ENCODE measurements at places on chromosomes 6 and 20. TPM values are rescaled to one million over a fixed set of nuclear protein-coding genes. Genes with fewer than 3 reads are reported as not detected.

DNA sequence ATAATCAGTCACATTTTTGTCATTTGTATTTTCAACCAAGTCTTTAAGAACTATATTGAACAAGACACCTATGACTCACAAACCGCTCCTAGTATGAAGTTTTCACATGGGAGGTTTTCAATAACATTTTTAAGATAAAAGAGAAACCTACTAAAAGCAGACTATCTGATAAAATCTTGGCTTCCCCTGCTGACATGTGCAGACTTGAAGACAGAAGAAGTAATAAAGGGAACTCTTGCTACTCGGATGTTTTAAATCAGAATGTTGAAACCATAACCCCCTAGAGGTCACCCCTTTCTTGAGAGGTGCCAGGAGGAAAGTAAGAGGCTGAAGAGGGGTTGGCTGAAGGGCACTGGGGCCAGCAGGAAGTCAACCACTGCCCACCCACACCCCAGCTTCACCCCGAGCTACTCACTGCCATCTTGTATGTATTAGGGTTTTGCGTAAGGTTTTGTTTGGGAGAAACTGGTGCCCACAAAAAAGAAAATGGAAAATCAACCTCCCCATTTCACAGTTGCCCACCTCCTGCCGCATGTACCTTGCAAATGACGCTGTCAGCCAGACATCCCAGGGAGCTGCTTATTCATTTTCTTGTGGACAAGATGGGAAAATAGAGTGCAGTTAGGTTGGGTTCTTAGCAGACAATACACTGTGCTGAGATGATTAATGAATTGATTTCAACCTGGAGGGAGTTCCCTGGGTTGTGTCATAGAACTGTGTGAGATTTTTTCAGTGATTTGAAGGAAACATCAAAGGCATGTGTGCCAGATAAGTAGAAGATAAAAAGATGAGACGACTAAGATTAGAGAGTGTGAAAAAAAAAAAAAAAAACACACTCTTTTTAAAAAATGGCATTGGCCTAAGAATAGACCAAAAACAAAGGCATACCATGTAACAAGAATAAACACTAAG is 83.2 kb upstream of the TAB2 start:
- DNase-seq = no peak

The PBOV1 gene
- not detected for total RNA-seq

- DNase-seq = no peak
Measured at GRCh38 chr6:125979101-125979500, 7.2 kb upstream of the TRMT11 start.

- no peak for DNase-seq
Measured at GRCh38 chr6:34544776-34545471, 11.2 kb downstream of the SPDEF start.

The FAXC gene
- 1.3 TPM for total RNA-seq

The SLC22A7 gene
- not detected for total RNA-seq

The COL21A1 gene
- 0.44 TPM for total RNA-seq

DNA sequence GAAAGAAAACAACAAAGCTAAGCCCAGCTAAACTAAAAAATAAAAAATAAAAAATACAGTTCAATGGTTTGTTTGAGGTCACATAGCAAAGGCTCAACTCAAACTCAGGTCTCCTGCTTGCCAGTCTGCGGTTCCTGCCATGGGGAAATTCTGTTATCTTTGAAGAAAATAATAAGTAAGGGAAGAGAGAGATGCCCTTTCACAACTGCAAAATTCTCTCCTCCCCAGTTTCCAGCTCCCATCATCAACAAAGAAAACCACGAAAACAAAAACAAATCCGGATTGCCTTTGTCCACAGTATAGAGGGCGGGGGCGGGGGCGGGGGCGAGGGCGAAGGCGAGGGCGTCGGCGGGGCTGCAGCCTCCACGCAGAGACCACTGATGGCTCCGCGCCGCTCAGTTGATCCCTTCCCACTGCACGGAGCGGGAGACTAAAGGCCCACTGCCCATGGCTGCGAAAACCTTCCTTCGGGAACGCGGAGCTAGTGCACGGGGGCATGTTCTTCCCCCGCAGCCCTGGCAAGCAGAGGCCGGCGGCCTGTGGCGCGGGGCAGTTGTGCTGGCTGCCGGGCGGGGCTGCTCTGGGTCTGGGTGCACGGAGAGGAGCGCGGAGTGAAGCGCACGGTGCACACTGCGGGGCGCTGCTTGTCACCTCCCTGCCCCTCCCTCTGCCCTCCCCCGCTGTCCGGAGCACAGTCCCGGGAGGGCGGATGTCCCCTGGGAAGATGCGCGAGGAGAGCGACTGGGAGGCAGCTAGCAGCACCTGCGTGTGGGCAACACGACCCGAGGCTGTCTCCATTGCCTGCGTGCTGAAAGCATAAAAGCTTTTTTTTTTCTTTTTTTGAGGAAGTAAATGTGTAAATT is 54.1 kb upstream of the TPD52L1 start:
- peak; percentile 59 for DNase-seq

The MC3R gene
- not detected for total RNA-seq

DNA sequence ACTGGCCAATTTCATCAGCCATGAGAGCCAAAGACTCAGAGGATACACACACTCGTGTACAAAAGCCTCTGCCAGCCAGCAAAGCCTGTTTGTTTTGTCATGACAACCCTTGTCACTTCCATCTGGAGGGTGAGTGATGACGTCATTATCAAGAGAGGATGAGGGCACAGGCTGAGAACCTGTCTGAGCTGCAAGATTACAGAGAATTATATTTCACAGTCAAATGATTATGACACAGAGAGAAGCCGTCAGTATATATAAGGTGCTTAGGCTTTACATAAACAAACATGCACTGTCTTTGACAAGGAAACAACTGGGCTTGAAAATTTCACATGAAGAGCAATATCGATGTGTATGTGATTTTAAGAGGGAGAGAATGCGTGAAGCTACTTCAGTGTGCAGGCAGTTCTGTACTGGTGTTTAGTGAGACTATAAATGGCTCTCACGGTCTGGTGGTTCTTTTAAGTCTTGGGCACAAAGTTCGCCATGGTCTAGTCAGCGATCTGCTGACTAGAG is 36.5 kb upstream of the BCLAF1 start:
- DNase-seq = peak; percentile 46

The FOXS1 gene
- 0.20 TPM for total RNA-seq

GRCh38 chr6:31131595-31131994 is 7.3 kb downstream of the PSORS1C2 start:
- DNase-seq = no peak

GRCh38 chr6:125310994-125311649 is 9.4 kb upstream of the HDDC2 start:
- peak; percentile 81 for DNase-seq

- no peak for DNase-seq
Measured at GRCh38 chr6:36432151-36432671, 10.4 kb downstream of the PXT1 start.

DNA sequence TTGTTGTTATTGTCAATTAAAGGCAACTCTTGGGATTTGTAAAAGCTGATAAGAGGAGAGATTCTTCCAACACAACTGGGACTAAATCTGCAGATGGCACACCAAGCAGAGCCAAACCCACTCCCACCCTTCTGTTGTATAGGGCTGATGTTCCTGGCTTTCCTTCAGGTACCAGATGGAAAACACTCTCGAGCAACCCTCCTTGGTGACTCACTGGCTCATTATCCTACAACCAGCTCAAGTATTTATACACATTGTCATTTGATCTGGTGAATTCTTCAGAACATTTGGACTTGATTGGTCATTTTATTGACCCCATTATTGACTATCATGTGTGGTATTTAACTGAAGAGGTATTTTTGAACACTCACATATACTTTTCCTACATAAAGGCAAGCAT is 190.3 kb upstream of the PCSK2 start:
- no peak for DNase-seq

- DNase-seq = peak; percentile 11
Measured at GRCh38 chr20:58306421-58307261, 2.9 kb upstream of the RAB22A start.

DNA sequence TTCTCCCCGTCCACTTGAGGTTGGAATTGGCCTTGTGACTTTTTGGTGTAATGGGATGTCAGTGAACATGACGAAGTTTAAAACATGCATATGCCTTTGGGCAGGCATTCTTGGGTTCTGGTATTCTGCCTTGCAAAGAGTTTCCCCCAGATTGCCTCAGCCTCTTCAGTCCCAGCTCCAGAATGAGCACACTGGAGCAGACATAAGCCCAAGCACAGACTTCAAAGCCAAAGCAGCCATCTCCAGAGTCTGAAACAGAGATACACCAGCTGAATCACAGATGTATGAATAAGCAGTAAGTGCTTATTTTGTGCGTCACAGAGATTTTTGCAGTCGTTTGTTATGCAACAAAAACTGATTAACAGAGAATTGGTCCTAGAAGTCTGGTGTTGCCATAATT is 546.0 kb downstream of the FRK start:
- DNase-seq = no peak

The SLC17A1 gene
- not detected for total RNA-seq

GRCh38 chr6:4346659-4347333 is 211.4 kb upstream of the ECI2 start:
- no peak for DNase-seq

DNA sequence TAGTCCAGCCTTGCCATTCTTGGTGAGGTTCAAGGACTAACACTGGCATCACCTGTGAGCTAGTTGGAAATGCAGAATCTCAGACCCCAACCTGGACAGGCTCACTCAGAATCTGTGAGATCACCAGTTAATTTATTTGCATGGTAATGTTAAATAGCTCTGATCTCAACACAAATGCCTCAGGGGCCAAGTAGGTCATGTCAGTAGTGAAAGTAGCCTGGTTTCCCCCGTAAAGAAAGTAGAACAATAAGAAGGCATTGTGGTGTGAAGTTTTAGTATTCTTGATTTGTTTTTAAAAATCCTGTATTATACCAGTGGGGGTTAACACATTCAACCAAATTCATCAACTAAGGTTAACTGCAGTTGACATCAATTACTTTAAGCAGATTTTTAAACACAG is 105.5 kb downstream of the PPP1R14C start:
- no peak for DNase-seq

GRCh38 chr6:121143476-121143875 is 190.8 kb downstream of the TBC1D32 start:
- DNase-seq = no peak

- DNase-seq = no peak
Measured at GRCh38 chr6:136763255-136763654, 29.0 kb downstream of the MAP3K5 start.

The GTSF1L gene
- not detected for total RNA-seq

- DNase-seq = no peak
Measured at GRCh38 chr6:96645106-96645505, 82.2 kb downstream of the FHL5 start.

GRCh38 chr20:38995536-38996044 is 33.4 kb downstream of the DHX35 start:
- DNase-seq = no peak

GRCh38 chr6:135576055-135576454 is 78.5 kb upstream of the AHI1 start:
- no peak for DNase-seq

DNA sequence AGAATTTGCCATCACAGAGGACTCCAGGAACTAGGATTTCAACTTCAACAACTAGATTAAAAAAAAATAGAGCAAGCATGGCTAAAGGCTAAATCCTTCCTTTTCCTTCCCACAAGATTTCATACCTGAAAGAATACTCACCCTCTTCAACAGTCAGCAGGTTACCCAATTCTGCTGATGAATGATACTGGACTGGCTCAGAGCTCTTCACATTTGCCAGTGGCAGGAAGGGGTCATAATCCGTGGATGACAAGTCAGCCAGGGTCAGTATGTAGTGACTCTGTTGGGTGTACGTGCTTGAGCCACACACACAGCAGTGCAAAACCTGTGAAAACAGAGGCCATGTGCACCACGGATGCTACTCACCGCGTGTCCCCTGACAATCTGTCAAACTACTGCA is 152.9 kb downstream of the INSM1 start:
- no peak for DNase-seq

- DNase-seq = no peak
Measured at GRCh38 chr6:161918628-161919205, 644.9 kb upstream of the AGPAT4 start.

- no peak for DNase-seq
Measured at GRCh38 chr20:6060213-6060612, 6.4 kb upstream of the LRRN4 start.

DNA sequence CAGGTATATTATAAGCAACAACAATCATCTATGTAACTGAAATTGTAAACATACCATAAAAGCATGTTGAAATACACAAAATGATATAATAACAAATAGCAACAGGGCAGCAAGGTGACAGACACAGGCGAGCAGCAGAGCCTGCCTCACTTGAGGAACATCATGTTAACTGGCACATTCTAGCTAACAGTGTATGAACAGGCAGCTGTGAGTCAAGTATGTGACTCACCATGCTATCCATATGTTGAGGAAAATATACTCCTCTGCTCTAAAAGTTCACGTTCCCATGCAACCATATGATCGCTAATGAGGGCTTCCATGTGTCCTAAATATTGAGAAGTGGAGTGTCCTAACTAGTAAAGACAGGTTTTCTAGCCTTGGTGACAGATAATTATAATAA is 18.4 kb downstream of the SERAC1 start:
- no peak for DNase-seq

DNA sequence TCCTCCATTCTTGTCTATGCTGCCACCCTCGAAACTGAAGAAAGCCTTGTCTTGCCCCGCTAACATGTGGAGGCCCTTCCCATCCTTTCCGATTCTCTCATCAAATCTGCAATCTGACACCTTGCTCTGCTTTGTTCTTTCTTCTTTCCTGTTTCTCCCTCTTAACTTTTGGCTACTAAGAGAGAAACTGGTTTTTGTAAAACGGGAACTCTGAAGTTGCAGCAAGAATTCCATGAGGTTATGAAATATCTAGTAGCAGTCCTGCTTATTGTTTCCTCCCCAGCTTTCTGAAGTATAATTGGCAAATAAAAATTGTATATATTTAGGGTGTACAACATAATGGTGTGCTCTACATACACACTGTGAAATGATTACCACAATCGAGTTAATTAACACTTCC is 80.2 kb downstream of the MAP7 start:
- DNase-seq = no peak

GRCh38 chr6:111423960-111424846 is 58.8 kb downstream of the REV3L start:
- DNase-seq = peak; percentile 23

The FAM184A gene
- total RNA-seq = 0.40 TPM

DNA sequence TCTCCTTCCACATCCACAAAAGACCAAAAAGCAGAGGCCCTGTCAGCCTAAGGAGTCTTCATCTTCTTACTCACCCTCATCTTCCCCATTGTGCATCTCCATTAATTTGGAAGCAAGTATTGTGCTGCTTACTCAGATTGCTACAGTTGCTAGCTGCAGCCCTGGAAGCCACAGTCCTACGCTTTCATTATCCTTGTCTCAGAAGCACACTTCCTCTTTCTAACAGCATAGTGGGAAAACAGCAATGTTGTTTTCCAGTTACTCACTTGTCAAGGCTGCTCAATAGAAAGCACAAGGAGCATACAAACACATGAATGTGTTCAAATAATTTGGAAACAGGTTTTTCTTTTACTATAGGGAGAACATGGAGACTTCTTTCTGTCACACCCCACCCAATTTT is 76.6 kb upstream of the RBM24 start:
- no peak for DNase-seq

All from lung microvascular endothelial cell (primary cell).